CD8-positive, alpha-beta memory T cell (primary cell): ENCODE measurements at places on chromosomes 2 and 18.

DNA sequence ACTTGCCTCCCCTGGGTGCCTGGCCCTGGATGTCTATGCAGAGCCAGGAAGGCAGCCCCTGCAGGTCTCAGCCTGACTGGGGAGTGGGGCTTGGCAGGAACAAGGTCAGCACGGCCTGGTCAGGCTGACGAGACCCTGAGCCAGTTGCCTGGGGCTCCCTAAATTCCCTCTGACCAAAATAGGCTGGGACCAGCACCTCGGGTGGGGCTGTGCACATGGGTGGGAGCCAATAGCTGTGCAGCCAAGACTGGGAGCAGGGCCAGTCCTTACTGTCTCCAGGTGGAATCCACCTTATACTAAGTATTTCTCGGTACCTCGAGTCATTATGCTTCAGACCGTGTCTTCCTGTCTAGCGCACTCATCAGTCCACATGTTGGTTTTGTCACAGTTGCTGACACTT lies 11.4 kb upstream of the IL1R2 start:
- no peak for DNase-seq

GRCh38 chr2:181264001-181264400 lies 193.2 kb upstream of the ITGA4 start:
- no peak for DNase-seq

DNA sequence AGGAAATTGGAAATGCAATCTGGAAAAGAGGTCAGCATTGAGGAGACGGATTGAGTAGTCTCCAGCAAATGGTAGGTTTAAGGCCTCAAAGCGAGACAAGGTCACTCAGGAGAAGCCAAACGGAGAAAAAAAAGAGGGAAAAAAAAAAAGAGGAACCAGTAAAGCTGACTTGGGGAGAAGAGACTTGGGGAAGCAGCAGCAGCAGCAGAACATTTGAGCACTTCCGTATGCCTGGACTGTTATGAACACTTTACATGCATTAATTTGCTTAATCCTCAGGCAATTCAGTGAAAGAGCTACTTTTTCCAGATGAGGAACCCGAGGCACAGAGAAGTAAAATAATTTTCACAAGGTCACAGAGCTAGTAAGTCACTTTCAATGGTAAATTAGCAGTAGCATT lies 81.3 kb downstream of the OSBPL6 start:
- no peak for DNase-seq

GRCh38 chr2:22517141-22517540 lies 867.8 kb upstream of the KLHL29 start:
- no peak for DNase-seq

GRCh38 chr2:240896871-240897692 lies 1.1 kb upstream of the MAB21L4 start:
- DNase-seq: no peak
